ENCODE measurements at places on chromosomes 12 and 14.
A peak's percentile ranks its signal among the peaks of the same experiment; 100 is the strongest.

DNA sequence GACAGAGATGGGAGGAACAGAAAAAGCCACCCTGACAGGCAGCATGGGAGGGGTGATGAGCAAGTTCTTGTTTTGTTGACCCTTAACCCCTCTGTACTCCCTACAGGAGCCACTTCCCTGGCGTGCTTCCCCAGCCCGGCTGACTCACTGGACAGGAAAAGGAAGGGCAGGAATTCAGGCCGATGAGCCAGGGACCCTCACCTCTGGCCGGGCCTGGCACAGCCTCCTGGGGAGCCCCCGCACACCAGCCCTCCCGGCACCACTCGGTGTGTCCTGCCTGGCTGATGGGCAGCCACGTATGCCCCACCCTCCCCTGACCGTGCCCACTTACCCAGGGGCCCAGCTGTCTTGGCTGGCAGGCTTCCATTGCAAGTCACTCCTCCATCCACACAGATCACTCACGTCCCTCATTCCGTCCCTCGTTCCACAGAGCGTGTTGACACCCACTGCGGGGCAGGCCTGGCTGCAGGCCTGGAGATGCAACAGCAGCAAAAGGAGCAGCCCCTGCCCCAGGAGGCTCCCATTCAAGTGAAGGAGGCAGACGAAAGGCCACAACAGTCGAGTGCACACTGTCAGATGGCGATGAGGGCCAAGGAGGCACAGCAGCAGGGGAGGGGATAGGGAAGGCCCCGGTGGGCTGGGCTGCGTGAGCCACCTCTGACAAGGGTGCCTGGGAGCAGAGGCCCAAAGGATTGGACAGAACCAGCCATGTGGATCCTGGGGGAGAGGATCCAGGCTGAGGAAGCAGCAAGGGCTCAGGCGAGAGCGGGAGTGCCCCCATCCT lies 19.7 kb upstream of the CD9 start:
- no peak for DNase-seq

- peak; percentile 48 for DNase-seq
Observed at GRCh38 chr12:13179211-13180074, 17.1 kb upstream of the EMP1 start.

- no peak for DNase-seq
Observed at GRCh38 chr12:130764475-130765185, 48.5 kb upstream of the RIMBP2 start.

GRCh38 chr12:76259660-76260389 lies 88.4 kb downstream of the BBS10 start:
- no peak for DNase-seq

DNA sequence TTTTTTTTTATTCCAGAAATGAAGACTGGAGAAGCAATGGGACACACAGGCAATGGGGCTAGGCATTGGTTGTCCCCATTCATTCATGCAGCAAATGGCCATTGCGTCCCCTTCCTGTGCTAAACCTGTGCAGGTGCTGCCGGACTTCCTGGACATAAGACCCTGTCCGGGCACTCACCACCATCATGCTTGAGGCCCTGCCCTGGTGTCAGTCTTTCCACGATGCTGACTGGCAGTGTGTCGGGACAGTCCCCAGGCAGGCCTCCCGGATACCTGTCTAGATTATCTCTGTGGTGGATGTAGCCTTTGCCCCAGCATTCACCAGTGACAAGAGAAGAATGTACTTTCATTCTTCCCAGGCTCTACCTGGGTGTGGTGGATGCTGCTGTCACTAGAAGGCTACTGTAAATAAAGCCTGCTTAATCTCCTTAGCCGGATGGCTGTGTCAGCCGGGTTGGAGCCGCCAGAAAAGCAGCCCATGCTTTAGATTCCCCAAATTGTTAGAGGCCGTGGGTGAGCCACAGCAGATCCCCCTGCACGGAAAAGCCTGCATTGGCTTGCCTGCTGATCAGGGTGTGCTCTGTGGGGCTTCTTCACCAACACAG lies 94.5 kb upstream of the PARP11 start:
- no peak for DNase-seq

GRCh38 chr12:113870890-113871289 lies 95.2 kb downstream of the RBM19 start:
- no peak for DNase-seq

GRCh38 chr12:41683023-41683422 lies 461.7 kb downstream of the GXYLT1 start:
- DNase-seq, result no peak

- DNase-seq, result no peak
Observed at GRCh38 chr12:80761838-80762237, 45.1 kb downstream of the MYF5 start.

- DNase-seq, result no peak
Observed at GRCh38 chr12:19757317-19757877, 318.1 kb downstream of the AEBP2 start.

- no peak for DNase-seq
Observed at GRCh38 chr14:42011221-42011620, 404.5 kb downstream of the LRFN5 start.

DNA sequence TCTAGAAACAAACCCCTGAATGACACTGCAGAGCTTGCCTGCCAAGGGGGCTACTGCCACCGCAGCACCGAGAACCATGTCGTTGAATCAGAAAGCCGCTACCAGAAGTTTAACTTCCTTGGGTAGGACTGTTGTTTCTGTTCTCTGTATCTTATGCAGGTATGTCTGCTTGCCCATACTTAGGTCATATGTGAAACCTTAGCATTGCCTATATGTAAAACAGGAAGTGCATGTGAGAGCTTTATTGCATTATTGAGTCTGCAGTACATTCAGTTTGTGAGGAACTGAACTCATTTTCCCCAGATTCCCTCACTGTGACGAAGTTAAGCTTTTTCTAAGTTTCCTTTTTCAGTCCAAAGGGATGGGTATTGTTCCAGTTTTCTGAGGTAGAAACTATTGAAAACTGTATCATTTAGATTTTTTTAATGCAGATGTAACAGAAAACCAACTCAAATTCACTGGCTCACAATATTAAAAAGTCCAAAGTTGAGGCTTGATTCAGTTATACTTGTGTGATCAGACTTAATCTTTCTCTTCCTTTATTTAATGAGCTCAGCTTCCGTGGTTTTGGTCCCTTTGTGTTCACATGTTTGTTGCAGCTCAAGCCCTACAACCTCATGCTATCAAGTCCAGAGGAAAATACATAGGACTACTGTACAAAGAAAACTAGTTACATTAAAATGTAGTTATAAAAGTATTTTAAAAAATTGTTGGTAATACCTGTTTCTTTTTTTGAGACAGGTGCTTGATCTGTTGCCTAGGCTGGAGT lies 6.9 kb downstream of the FBXO34 start:
- DNase-seq, result no peak

GRCh38 chr12:72509891-72510290 lies 237.7 kb downstream of the TRHDE start:
- DNase-seq, result no peak

DNA sequence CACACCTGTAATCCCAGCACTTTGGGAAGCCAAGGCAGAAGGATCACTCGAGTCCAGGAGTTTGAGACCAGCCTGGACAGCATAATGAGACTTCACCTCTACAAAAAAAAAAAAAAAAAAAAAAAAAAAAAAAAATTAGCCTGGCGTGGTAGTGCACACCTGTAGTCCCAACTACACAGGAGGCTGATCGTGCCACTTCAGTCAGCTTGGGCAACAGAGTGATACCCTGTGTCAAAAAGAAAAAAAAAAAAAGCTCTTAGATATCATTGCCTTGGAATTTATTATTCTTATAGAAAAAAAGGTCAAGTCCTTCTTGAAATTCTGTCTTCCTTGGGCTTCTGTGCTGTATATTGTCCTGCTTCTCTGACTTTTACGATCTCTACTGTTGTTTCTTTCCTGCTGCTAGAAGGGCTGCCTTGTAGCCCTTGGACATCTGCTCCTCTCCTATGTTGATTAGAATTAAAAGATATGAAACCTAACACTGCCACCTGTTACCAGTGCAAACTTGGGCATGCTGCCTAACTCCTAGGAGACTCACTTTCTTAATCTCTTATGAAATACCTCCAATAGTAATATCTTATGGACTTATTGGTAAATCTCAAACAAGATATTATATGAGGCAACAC lies 5.7 kb downstream of the TMEM19 start:
- no peak for DNase-seq

GRCh38 chr14:91140672-91141071 lies 26.8 kb downstream of the DGLUCY start:
- DNase-seq, result no peak

DNA sequence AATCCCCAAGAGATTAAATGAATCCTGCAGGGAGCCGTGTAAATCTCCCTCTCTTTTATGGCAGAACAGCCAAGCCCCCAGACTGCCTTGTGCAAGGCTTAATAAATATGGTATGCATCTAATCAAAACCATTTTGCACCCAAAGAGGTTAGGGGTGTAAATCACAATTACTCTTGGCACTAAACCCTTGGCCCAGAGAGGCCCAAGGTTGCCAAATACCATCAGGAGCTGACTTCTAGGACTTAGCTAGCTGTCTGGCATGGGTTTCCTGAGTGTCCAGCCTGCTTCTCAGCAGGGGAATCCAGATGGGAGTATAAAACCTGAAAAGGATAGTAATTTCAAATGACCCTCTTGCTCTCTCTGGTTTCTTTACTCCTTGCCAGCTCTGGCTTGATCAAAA lies 610.4 kb downstream of the MED13L start:
- no peak for DNase-seq

GRCh38 chr14:75191100-75191499 lies 14.7 kb upstream of the TMED10 start:
- no peak for DNase-seq

DNA sequence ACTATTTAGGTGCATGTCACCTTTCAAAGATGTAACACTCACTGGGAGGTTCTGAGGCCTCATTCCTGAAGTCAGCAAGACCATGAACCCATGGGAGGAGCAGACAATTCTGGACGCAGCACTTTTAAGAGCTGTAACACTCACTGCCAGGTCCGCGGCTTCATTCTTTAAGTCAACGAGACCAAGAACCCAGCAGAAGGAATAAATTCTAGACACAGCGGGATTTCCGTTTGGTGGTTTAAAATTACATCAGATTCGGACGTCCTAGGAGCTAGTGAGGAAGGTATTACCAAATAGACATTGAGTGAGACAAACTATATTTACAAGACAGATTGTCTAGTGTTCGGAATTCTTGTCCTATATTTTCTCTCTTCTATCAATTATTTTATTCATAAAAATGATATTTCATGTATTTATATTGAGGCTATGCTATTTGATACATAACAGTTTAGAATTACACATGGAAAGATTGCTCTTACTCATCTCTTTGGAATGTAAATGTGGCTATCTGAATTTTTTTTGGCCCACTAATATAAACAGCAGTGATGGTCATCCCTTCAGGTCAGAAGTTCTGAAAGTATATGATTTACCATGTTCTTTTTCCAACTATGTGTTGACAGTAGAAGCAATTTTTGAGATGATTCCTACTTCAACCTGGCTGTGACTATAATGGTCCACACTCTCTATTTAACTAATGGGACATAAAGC lies 1973.0 kb upstream of the FLRT2 start:
- DNase-seq, result no peak

GRCh38 chr12:78244916-78245507 lies 414.3 kb downstream of the NAV3 start:
- DNase-seq, result no peak

GRCh38 chr14:29734732-29735131 lies 192.9 kb downstream of the PRKD1 start:
- DNase-seq, result no peak

GRCh38 chr12:46362895-46363581 lies 9.5 kb downstream of the SLC38A2 start:
- DNase-seq, result no peak

DNA sequence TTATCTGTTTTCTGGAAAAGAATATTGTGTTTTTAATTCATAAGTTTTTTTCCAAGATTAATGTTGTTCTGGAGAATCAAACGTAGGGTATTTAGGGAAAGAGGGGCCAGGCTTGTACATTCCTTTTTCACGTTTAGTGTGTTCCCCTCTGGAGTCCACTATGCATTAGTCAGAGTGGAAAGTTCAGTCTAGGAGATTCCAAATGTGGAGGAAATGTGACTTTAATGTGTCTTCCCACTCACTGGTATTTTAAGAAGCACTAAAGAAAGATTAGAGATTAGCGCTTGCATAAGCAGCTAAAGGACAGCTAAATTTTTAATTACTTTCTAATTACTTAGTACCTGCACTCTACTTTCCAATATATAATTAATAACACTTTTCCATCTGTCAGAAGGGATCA lies 4.4 kb upstream of the PDE6H start:
- no peak for DNase-seq

GRCh38 chr12:2236506-2237294 lies 183.9 kb downstream of the CACNA1C start:
- no peak for DNase-seq

GRCh38 chr12:80086025-80086424 lies 13.3 kb upstream of the OTOGL start:
- no peak for DNase-seq

DNA sequence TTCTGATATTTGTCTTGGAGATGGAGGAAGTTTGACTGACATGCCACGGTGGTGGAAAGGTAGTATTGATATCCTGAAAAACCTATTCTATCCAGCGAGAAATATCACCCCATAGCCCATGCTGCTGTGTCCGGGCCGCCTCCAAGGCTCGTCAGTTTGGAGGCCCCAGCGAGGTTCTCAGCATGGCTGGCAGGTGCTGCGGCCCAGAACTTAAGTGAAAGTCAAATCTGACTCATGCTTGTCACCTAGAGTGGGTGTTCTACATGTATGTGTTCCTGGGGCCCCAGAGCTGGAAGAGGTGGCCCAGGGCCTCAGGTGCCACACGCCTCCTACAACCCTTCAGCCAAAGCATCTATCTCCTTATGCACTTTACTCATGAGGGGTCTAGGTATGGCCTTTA lies 92.9 kb downstream of the GCH1 start:
- no peak for DNase-seq

GRCh38 chr14:68630081-68630571 lies 162.7 kb downstream of the ZFP36L1 start:
- no peak for DNase-seq

- DNase-seq, result no peak
Observed at GRCh38 chr12:108069651-108070165, 59.4 kb upstream of the WSCD2 start.

- no peak for DNase-seq
Observed at GRCh38 chr14:60665177-60665550, 15.9 kb upstream of the SIX1 start.

- no peak for DNase-seq
Observed at GRCh38 chr12:104551-105081, 38.0 kb downstream of the IQSEC3 start.

GRCh38 chr14:99636487-99636886 lies 8.4 kb upstream of the HHIPL1 start:
- no peak for DNase-seq

- no peak for DNase-seq
Observed at GRCh38 chr14:31113794-31114193, 87.6 kb upstream of the STRN3 start.

Data from stimulated activated CD4-positive, alpha-beta T cell treated with anti-CD3 and anti-CD28 coated beads, Interleukin-15, amount 100 ng/mL, for 48 hours (primary cell).